ENCODE measurements at places on chromosomes 6 and 20.

GRCh38 chr6:22448291-22448711 is 121.1 kb upstream of the HDGFL1 start:
- DNase-seq = peak; percentile 84

DNA sequence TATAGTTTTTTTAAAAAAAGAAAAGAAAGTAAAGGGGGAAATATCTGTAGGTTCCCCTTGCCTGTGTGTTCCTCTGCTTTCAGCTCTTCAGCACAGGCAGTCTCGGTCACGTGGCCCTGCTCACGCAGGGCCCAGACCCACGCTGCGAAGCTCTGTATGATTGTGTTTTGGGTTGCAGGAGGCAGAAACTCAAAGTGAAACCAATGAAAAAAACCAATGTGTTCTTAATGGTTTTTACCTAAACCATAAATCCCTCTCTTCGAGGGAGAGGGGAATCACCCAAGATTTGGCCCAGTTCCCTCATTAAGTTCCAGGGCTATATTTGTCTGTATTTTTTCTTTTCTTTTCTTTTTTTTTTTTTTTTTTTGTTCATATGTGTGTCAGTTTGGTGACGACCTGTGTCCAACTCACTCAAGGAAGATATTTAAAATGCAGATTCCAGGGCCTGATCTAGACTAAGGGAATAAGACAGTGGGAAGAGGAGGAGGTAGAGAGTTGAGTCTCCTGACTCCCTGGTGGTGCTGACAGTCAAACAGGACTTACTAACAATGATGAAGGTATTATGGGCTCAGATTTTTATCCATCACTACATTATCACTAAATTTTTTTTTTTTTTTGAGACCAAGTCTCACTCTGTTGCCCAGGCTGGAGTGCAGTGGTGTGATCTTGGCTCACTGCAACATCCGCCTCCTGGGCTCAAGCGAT is 33.8 kb upstream of the RREB1 start:
- no peak for DNase-seq

GRCh38 chr6:37362101-37362828 is 8.5 kb downstream of the RNF8 start:
- DNase-seq = no peak

- no peak for DNase-seq
Observed at GRCh38 chr20:47351643-47352331, 4.7 kb downstream of the ZMYND8 start.

DNA sequence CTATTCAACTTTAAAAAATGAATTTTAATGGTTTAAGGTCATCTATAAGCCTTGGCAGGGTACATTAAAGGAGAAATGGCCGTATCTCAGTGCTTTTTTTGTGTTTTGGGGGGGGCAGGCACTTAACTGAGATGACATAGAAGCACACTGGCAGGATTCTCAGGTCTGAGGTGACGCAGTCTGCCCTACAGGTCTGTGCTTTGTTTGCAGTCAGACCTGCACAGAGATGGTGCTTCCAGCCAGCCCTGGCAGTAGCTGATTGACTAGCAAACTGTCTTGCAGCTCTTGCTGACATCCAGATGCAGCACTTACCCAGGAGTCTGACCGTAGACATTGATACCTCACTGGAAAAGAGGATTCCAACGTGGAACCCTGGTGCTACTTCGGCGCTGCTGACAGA is 249.1 kb downstream of the FOXC1 start:
- DNase-seq = no peak
